ENCODE measurements at places on chromosomes 4 and X.

DNA sequence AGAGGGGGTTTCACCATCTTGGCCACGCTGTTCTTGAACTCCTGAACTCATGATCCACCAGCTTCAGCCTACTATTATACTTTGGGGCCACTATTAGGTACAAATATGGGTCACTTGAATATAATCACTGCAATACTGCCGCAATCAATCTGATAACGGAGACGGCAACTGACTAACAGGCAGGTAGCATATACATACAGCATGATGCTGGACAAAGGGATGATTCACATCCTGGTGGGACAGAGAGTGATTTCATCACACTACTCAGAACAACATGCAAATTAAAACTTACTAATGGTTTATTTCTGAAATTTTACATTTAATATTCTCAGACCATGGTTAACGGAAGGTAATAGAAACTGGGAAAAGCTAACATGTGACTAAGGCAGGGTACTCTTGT, 10.9 kb downstream of the LRBA start:
- peaks cover 15% of the 10 kb centered on the region for H3K36me3 ChIP-seq
- peaks cover 11% of the 10 kb centered on the region for H3K4me1 ChIP-seq
- H3K27me3 ChIP-seq: no peaks in the 10 kb centered on the region
- no peak overlapping the region for H3K4me3 ChIP-seq
- no peak for DNase-seq
- H3K27ac ChIP-seq: no peak overlapping the region

DNA sequence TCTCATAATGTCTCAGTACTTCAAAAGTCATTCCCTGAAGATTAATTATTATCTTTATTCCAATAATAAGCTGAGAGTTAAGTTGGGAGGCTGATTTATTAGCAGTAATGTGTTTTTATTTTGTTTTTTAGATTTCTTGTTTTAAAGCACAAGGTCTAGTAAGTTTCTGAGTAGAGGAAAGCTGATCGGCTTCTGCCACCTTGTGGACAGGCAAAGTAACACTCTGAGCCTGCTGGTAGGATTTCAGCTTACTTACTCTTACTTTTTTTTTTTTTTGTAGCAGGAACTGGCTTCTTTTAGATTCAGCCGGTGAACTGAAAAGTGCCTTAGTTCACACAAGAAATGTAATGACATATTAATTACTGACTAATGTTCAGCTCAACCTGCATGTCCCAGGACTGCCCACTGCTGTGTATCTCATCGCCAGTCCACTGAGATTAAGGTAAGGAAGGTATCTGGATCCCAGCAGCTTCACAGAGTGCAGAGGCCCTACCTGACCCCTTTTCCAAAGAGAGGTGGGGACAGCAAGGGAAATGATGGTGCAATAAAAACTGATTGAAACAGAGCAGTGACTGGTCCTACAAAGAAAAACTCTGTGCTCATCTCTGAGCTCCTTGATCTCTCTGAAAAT, 126.5 kb downstream of the ADGRA3 start:
- H3K4me3 ChIP-seq: no peak overlapping the region
- H3K4me1 ChIP-seq: peaks cover 13% of the 10 kb centered on the region
- no peaks in the 10 kb centered on the region for H3K36me3 ChIP-seq
- DNase-seq: peak; percentile 20
- no peaks in the 10 kb centered on the region for H3K27me3 ChIP-seq
- H3K27ac ChIP-seq: no peak overlapping the region

GRCh38 chr4:85821688-85822455, 346.9 kb downstream of the ARHGAP24 start:
- DNase-seq: no peak
- H3K27ac ChIP-seq: no peak overlapping the region
- H3K4me3 ChIP-seq: no peak overlapping the region
- no peaks in the 10 kb centered on the region for H3K27me3 ChIP-seq

DNA sequence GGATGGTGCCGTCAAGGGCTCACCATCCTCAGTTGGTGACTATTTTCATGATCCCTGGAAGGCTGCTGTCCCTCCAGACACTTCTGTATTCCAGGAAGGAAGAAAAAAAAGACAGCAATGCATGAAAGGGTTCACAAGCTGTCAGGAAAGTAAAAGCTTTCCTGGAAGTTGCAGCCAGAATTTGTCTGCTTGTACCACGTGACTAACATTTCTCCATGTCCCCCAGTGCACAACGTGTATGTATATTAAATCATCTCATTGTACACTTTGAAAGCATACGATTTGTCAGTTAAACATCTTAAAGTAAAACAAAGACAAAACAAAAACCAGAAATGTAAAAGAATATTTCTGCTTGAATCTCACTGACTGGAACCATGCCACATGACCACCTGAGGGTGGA, 127.4 kb upstream of the CLNK start:
- DNase-seq: no peak
- no peak overlapping the region for H3K27ac ChIP-seq
- H3K4me1 ChIP-seq: no peaks in the 10 kb centered on the region

- no peak for DNase-seq
- H3K27me3 ChIP-seq: no peaks in the 10 kb centered on the region
- no peak overlapping the region for H3K4me3 ChIP-seq
- H3K36me3 ChIP-seq: peaks cover 11% of the 10 kb centered on the region
- H3K4me1 ChIP-seq: no peaks in the 10 kb centered on the region
Observed at GRCh38 chr4:82467471-82467870, 37.1 kb downstream of the ENOPH1 start.

GRCh38 chrX:40805404-40805803, 70.1 kb upstream of the MED14 start:
- DNase-seq: no peak
- H3K36me3 ChIP-seq: no peaks in the 10 kb centered on the region
- H3K4me1 ChIP-seq: no peaks in the 10 kb centered on the region
- no peak overlapping the region for H3K4me3 ChIP-seq
- no peak overlapping the region for H3K27ac ChIP-seq

DNA sequence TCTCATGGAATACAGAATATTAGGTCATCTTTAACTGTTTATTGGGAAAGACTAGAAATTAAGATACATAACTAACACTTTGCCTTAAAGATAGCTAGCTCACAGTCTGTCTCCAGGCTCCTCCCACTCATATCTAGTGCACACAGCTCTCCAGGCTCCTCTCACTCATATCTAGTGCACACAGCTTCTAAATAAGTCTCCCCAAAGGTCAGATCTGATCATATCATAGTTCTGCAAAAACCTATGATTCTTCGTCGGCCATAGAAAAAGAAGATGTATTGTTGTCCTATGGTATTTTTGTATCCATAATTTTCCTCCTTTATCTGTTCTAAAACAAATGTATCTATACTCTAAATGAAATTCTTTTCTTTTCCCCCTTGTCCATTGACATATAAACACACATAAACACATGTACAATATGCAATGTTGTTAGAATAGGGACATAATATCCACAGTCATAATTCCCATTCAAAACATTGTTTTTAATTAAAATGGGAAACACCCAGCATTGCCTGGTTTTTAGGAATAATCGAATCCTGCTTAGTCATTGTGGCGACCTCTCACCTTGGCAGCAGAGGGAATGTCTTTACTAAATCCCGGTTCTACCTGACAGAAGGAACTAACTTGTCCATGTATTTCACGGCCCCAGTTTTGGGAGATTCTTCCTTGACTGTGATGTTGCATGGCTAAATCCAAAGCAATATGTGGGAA, 1282.0 kb downstream of the PCDH7 start:
- H3K36me3 ChIP-seq: no peaks in the 10 kb centered on the region
- no peak overlapping the region for H3K27ac ChIP-seq
- no peak overlapping the region for H3K4me3 ChIP-seq
- no peaks in the 10 kb centered on the region for H3K4me1 ChIP-seq

DNA sequence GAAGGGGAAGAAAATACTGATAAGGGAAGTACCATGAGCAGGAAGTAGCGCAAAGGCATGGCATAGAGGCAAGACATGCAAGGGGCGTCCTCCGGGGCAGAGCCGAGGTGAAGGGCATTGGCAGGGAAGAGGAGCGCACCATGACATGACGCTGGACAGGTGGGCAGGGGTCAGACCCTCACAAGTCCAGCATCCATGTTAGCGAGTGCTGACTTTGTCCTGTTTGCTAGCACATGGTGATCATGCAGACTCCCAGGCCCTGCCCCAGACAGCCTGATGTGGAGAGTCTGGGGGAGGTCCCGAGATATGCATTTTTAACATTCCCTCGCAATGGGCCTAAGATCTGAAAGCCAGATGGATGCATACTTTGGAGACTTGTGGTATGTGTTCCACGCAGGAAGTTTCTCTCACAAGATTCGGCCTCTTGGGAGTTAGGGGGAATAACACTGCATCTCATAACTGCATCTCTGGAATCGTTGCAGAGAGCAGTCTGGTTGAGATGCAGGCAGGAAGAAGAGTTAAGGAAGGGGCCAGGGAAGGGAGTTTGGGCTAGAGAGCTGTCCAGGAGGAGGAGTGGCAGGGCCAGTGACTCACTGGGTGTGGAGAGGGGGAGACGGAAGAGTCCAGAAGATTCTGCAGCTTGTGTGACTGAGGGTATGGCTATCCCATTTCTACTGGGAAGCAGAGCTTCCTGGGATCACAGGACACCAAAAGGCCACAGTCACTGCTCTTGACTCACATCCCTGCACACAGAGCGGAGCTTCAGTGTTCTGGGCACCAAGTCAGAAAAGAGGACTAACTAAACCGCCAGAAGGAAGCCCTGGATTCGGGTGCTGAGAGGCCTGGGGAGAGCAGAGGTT, 59.7 kb downstream of the FAM184B start:
- no peak for DNase-seq
- no peaks in the 10 kb centered on the region for H3K36me3 ChIP-seq
- H3K4me3 ChIP-seq: no peak overlapping the region
- H3K4me1 ChIP-seq: no peaks in the 10 kb centered on the region

GRCh38 chr4:2800691-2801596, 8.1 kb downstream of the SH3BP2 start:
- H3K4me3 ChIP-seq: peak overlapping the region; percentile 78
- no peak for DNase-seq
- peaks cover 15% of the 10 kb centered on the region for H3K36me3 ChIP-seq
- no peaks in the 10 kb centered on the region for H3K27me3 ChIP-seq
- H3K27ac ChIP-seq: peak overlapping the region; percentile 48

- no peaks in the 10 kb centered on the region for H3K36me3 ChIP-seq
- peaks cover 6% of the 10 kb centered on the region for H3K4me1 ChIP-seq
- DNase-seq: no peak
- H3K4me3 ChIP-seq: no peak overlapping the region
Observed at GRCh38 chr4:155578219-155578618, 88.4 kb upstream of the GUCY1A1 start.

- peaks cover 3% of the 10 kb centered on the region for H3K27me3 ChIP-seq
- H3K27ac ChIP-seq: peak overlapping the region; percentile 34
- H3K36me3 ChIP-seq: no peaks in the 10 kb centered on the region
- H3K4me1 ChIP-seq: peaks cover 27% of the 10 kb centered on the region
- peak; percentile 6 for DNase-seq
- no peak overlapping the region for H3K4me3 ChIP-seq
Observed at GRCh38 chrX:134622056-134622812, 36.0 kb downstream of the PLAC1 start.

DNA sequence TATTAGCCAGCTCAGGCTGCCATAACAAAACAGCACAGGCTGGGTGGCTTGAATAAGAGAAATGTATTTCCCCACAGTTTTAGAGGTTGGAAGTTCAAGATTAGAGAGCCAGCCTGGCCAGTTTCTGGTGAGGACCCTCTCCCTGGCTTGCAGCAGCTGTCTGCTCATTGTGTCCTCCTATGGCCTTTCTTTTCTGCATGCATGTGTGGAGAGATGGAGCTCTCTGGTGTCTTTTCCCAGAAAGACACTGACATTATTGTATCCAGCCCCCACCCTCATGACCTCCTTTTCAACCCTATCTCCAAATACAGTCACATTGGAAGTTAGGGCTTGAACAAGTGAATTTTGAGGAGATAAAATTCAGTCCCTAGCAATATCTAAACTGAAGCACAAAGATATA, 263.8 kb upstream of the PABPC4L start:
- no peak for DNase-seq
- no peak overlapping the region for H3K4me3 ChIP-seq
- no peaks in the 10 kb centered on the region for H3K36me3 ChIP-seq
- H3K27ac ChIP-seq: no peak overlapping the region

DNA sequence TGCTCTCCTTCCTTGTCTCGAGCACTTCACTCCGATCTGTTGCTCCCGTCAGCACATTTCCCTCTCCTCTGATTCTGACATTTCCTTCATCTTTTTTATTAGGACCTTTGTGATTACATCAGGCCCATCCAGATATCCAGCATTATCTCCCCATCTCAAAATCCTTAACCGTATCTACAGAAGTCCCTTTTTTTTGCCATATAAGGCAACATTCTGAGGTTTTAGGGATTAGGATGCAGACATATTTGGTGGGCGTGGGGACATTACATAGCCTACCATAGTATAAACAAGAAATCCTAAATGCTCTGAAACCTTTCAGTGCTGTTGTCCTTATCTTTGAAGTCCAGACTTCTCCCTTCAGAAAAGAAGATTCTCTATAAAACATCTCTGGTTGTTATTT, 505.0 kb upstream of the PITX2 start:
- DNase-seq: no peak
- H3K27me3 ChIP-seq: no peaks in the 10 kb centered on the region
- no peaks in the 10 kb centered on the region for H3K4me1 ChIP-seq
- H3K36me3 ChIP-seq: no peaks in the 10 kb centered on the region

DNA sequence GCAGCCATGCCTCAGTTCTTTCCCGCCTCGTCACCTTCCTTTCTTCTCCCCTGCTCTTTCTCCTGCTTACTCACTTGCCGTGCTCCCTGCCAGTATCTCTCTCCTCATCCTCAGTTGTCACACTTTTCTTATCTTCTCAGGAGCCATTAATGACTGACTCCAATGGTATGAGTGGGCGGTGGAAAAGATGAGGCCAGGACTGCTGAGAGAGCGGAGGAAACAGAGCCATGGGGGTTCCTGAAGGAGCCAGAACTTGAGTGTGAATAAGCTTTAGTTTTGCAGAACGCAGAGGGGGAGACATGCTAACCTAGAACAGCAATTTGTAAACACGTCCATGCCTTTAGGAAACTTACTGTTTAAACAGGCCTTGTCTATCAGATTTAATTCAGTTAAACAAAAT, 126.5 kb downstream of the CHIC2 start:
- no peak overlapping the region for H3K27ac ChIP-seq
- peaks cover under 1% of the 10 kb centered on the region for H3K27me3 ChIP-seq
- no peaks in the 10 kb centered on the region for H3K4me1 ChIP-seq
- H3K36me3 ChIP-seq: no peaks in the 10 kb centered on the region
- DNase-seq: no peak

DNA sequence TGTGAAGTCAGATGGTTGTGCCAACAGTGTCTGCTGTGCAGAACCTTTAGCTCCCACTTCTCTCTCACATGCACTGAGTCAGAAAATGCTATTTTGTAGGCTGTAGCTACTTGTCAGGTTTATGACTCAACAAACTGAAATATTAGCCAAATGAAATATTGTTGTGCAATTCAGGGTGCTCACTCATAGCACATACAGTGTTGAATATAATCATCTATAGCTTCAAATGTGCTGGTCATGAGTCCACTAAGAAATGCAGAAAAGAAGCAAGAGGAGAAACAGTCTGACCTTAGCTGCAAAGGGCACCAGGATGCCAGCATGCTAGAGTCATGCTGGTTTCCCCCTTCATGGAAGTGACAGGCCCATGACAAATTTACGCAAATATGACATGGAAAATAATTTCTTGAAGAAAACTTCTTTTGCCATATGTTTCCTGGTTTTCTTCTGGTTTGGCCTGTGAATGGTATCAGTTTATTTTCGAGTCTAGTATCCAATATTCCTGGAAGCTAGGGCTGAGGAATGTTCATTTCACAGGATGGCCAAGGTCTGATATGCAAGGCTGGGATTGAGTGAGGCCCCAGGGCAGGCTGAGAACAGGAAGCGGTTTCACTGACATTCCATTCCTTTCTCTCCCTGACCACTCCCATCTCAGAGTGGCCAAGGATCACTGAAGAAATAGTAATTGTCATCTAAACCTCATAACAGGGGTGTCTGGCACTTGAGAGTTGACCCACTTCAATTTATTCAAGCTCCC, 10.3 kb upstream of the CXCL2 start:
- no peak for DNase-seq
- H3K4me1 ChIP-seq: no peaks in the 10 kb centered on the region

Data from activated T-helper 1 cell treated with anti-CD3 and anti-CD28 coated beads, Interleukin-12 subunit alpha, Interleukin-12 subunit beta, Interleukin-2, Interleukin-4 antibody, amounts not matched to agents 30 ng/mL and 10 ng/mL and 1 ng/mL, durations not matched to agents 14 hours and 24 hours and 36 hours (primary cell).